ENCODE measurements at places on chromosomes 12 and 14.

- DNase-seq, result no peak
Measured at GRCh38 chr12:130973109-130973508, 19.4 kb downstream of the ADGRD1 start.

- no peak for DNase-seq
Measured at GRCh38 chr14:104219731-104220214, 81.4 kb downstream of the KIF26A start.

- DNase-seq, result no peak
Measured at GRCh38 chr12:119546340-119546739, 47.2 kb upstream of the TMEM233 start.

GRCh38 chr14:49464885-49465284 lies 121.3 kb downstream of the RPS29 start:
- no peak for DNase-seq

GRCh38 chr14:59768855-59769375 lies 101.7 kb downstream of the RTN1 start:
- no peak for DNase-seq

GRCh38 chr12:94309373-94309772 lies 150.3 kb downstream of the CEP83 start:
- DNase-seq, result no peak

- no peak for DNase-seq
Measured at GRCh38 chr12:108839018-108839889, 18.1 kb downstream of the SSH1 start.

DNA sequence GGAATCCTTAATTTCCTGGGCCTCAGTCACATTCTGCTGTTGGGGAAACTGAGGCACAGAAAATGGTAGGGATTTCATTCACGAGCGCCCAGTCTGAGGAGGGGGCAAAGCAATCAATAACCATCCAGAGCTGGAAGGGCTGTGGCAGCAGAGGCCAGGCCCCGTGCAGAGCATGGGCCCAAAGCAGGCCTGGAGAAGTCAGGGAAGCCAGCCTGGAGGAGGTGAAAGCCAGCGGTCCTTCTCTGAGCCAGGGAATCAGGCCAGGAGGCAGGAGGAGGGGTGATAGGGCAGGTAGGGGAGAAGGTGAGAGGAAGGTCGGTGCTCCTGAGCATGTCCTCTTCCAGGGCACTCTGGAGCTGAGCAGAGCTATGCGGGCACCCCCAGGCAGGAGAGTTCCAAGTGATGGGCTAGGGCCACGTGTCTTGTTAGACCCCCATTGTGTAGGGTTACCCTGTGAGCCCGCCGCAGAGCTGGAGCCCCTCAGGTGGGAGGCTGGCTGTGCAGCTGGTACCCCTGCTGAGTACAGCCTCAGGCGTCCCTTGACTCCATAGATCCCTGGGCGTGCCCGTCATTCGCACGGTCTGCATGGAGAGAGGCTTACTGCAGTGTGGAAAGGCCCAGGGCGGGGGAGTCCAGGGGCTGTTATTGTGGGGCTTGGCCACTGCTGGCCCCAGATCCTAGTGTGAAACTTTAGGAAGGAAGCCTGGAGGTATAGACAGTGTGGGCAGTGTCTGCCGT lies 4.8 kb downstream of the TNFAIP2 start:
- no peak for DNase-seq

DNA sequence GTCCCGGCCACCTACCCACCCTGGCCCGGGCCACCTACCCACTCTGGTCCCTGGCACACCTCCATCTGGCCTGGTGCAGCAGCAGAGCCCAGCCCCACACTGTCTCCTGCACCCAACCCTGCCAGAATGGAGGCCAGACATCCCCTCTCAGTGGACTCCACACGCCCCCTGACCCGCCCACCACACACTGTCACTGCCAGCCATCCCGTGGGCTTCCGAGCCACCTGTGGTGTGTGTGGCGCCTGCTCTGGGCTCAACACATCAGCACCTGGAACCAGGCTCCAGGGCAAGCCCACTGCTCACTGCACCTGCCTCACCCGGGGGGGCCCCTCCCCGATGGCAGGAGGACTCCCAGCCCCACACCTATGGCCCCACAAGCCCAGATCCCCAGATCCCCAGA lies 50.5 kb downstream of the FBRSL1 start:
- no peak for DNase-seq

GRCh38 chr12:89779090-89779489 lies 70.5 kb upstream of the ATP2B1 start:
- no peak for DNase-seq

DNA sequence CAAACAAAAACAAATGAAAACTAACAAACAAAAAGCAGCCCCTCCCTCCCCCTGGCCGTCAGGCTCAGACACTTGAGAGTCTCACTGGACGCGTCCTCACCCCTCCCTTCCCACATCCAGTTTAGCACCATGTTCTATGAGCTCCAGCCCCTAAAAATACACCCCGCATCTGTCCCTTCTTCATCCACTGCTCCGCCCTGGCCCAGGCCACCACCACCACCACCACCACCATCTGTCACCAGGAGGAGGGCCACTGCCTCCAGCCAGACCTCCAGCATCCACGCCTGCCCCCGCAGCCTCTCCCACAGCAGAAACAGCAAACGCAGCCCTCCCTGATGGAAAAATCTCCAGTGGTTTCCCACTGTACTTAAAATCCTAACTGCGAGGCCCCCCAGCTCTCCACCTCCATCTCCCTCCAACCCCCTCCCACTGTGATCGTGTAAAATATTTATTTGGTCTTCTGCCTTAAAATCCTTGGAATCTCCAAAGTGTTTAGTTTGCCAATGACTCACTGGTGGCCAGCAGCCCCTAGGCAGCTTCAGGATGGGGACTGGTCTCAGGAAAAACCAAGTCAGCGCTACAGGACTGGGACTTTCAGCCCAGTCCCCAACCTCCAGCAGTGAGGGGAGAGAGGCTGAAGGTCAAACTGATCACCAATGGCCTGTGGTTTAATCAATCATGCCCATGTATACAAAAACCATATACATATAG lies 95.1 kb downstream of the SCARB1 start:
- DNase-seq, result no peak

DNA sequence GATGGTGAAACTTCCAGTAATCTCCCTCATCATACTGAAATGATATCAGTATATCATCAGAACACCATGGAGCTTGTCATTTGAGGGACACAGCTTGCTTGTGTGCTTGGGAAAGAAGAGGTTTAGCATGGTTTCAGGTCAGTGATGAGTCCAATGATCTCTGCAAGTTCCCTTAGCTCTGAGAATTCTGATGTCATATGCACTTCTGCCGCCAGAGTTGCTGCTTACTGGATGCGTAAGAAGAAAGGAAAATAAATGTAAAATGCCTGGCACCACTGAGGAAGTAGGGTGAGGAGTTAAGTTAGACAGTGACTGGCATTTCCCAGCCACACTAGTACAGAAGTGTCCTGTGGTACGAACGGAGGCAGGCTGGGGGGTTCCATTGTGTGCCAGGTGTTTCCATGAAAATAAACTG lies 22.6 kb downstream of the PRKCH start:
- no peak for DNase-seq

DNA sequence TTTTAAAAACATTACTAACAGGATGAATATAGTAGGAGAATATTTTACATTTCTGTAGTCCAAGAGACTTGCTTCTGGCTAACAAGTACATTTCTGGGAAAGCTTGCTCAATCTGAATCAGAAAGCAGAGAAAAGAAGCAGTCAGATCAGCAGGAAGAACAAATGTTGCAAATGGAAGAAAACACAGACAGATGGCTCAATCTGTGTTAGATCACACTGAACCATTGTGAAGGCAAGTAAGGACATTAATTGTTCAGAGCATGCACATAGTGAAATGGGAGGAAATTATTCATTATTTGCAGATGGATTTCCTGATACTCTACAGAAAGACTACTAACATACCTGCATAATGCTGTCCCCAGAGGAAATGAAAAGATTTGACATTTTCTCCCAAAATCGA lies 65.2 kb upstream of the CNOT2 start:
- DNase-seq, result no peak

DNA sequence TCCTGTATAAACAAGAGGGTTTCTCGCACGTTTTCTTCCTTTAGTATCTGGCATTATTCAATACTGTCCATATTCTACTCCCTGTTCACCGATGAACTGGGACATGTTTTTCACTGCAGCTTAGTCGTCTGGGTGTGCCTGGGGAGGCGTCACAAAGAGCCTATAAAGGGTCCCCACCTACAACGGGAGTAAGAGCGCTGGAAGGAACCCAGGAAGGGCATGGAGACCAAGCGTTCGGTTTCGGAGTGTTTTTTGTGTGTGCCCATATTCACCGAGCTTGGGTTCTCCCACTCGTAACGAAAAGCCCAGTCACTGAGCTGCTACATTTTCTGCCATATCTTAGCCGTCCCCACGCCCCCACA lies 592 bp upstream of the USP15 start:
- DNase-seq, result no peak

- no peak for DNase-seq
Measured at GRCh38 chr14:90874599-90874998, 58.4 kb upstream of the TTC7B start.

- DNase-seq, result no peak
Measured at GRCh38 chr14:99792551-99793212, 531 bp upstream of the EML1 start.
